AG04450 (cell line): ENCODE measurements at places on chromosomes 4 and X. TPM values are rescaled to one million over a fixed set of nuclear protein-coding genes. Genes with fewer than 3 reads are reported as not detected.

Gene TCEAL9
- 141 and 234 TPM in 2 replicates for polyA plus RNA-seq

Gene GAGE12J
- polyA plus RNA-seq, result not detected in 2 replicates

Gene TSPAN6
- 38.4 and 49.1 TPM in 2 replicates for polyA plus RNA-seq

Gene RIPPLY1
- polyA plus RNA-seq, result not detected in 2 replicates
